ENCODE measurements at places on chromosomes 6 and 20.

- DNase-seq: no peak
These were observed 134.9 kb downstream of the TMEM200A start for GRCh38 chr6:130500693-130501092.

- no peak for DNase-seq
These were observed 85.2 kb downstream of the SHLD1 start for GRCh38 chr20:5835321-5835821.

DNA sequence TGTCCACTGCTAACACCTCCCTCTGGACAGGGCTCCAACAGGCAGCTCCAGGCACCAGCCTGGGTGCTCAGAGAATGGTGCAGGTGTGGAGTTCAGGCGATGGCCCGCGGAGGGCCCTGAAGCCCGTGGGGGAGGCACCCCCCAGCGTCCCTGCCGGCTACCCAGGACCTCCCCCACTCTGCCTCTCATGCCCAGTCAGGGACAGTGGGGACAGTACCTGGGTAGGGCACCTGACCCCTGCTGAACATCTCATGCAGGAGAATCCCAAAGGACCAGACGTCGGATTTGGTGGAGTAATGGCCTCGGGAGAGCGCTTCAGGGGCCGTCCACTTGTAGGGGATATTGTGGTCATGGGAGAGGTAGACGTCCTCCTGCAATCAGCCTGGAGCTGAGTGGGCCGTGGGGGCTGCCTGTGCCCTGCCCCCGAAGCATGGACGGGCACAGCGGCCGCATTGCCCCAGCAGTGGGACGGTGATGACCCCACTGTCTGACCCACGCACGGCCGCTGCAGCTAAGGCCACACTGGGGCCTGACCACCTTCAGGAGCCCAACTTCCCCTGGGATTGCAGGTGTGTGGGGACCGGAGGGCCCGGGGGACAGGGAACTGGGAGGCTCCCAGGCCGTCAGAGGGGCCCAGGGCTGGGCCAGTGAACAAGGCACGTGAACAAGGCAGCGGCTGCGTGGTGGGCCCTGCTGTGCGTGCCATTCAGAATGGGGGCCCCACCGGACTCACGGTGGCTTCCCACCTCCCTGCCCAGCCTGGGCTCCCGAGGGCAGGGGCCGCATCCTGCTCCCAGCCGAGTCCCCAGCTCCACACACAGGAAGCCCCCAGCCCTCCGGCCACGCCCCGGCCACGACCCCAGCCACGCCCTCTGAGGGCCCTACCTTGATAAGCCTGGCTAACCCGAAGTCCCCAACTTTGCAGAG lies 7.1 kb downstream of the PTK6 start:
- DNase-seq: no peak

DNA sequence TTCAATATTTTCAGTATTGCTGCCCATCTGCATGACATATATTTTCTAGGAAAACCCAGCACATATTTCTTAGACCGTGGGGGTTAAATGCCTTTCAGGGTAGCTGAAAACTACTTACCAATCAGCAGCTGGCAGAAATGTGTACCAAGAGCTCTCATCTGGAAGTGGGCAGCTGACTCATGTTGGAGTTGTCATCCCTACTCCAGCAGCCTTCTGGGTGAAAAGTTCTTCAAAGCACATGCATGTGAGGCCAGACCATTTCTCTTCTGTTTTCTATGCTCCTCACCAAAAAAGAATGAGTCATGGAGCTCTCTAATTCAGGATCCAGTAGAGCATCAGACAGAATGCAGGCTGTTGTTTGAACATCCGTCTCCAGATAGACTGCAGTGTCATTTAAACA lies 135.5 kb downstream of the PAX1 start:
- no peak for DNase-seq

- DNase-seq: no peak
These were observed 18.6 kb upstream of the DSP start for GRCh38 chr6:7522873-7523272.
